ENCODE measurements at places on chromosomes 7 and 10.

GRCh38 chr7:155860840-155861479 lies 48.7 kb upstream of the SHH start:
- peak; percentile 39 for DNase-seq

GRCh38 chr10:82811621-82812020 lies 936.6 kb downstream of the NRG3 start:
- peak; percentile 1 for DNase-seq

GRCh38 chr10:83955406-83955805 lies 183.9 kb upstream of the GHITM start:
- DNase-seq = no peak

DNA sequence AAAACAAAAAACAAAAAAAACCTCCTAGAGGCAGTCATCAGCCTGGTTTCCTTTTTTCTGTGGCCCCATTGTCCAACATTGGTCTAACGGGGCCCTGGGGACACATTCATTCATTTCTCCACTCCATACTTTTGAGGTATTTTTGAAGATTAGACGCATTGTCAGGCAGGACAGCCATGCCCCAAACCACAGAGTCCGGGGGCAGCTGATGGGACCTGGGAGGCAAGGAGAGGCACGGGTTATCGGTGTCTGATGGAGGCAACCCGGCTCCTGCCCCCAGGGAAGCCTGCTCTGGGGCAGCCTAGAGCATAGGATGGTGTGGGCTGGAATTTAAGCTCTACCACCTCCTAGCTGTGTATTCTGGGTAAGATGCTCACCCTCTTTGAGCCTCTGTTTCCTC lies 6.5 kb upstream of the RABGEF1 start:
- no peak for DNase-seq

GRCh38 chr7:91880016-91880412 lies 488 bp downstream of the MTERF1 start:
- DNase-seq = no peak

- DNase-seq = no peak
Measured at GRCh38 chr7:1754345-1754908, 84.3 kb downstream of the ELFN1 start.

- DNase-seq = no peak
Measured at GRCh38 chr7:149778696-149779501, 5.5 kb upstream of the ZNF467 start.

DNA sequence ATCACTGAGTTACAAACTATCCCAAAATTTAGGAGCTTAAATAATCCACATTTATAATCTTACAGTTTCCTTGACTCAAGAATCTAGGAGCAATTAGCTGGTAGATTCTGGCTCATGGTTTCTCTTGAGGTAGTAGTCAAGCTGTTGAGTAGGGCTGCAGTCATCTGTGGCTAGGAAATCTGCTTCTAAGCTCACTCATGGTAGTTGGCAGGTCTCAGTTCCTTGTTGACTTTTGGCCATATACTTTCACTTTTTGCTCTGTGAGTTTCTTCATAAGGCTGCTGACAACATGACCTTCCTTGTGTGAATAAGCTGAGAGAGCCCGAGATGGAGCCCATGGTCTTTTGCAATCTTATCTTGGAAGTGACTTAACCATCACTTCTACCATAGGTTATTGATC lies 10.8 kb upstream of the ETV1 start:
- no peak for DNase-seq

DNA sequence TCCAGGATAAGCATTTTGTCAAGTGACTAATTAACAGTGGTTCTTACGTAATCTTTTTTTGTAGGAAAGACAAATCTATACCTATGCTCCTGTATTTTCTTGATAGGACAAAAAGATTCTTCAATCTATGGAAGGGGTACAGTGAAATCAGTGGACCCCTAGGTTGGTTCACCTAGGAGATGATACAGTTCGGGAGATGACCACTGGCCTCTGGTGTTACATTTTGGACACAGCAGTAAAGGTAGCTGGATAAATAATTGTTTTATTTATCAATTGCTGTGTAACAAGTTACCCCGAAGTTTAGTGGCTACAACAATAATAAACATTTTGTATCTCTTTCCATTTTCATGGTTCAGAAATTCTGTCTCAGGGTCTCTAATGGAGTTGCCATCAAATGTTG lies 288.2 kb upstream of the MAGI2 start:
- DNase-seq = no peak

GRCh38 chr7:54664235-54665228 lies 94.5 kb downstream of the SEC61G start:
- DNase-seq = no peak

DNA sequence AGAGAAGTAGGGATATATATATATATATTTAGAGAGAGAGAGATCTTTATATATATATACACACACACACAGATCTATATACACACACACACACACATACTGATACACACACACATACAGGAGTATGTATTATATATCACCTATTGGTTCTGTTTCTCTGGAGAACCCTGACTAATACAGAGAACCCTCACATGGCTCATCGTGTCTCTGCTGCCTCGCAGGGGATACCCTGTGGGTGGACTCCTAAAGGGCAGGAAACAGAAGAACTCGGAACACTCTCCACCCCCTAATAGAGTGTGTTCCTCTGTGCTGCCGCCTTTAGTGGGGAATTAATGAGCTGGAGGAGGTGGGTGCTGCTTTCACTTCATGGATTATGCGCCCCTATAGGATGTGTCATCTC lies 86.6 kb downstream of the NPY start:
- no peak for DNase-seq

GRCh38 chr7:93799750-93800357 lies 90.7 kb downstream of the TFPI2 start:
- DNase-seq = peak; percentile 12

GRCh38 chr7:153370092-153370491 lies 610.5 kb downstream of the ACTR3B start:
- DNase-seq = no peak

DNA sequence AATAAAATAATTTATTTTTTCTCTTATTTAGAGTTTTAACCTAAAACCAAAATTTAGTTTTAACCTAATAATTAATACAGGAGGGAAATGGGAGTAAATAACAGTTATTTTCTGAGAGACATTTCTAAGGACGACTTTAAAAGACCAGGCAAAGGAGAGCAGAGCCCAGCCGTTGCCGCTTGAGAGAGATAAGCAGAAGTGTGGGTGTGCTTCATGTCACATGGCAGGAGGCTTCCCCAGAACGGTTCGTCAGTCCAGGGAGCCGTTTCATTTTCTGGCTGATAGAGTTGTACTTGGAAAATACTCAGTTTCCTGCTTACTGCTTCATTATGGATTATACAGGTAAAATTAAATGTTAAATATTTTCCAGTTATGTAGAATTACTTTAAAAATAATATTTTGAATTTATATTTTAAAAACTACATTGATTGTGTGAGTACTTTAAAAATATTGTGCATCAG lies 61.4 kb downstream of the ST7 start:
- peak; percentile 76 for DNase-seq

- DNase-seq = no peak
Measured at GRCh38 chr7:119172043-119172442, 947.5 kb downstream of the ANKRD7 start.

DNA sequence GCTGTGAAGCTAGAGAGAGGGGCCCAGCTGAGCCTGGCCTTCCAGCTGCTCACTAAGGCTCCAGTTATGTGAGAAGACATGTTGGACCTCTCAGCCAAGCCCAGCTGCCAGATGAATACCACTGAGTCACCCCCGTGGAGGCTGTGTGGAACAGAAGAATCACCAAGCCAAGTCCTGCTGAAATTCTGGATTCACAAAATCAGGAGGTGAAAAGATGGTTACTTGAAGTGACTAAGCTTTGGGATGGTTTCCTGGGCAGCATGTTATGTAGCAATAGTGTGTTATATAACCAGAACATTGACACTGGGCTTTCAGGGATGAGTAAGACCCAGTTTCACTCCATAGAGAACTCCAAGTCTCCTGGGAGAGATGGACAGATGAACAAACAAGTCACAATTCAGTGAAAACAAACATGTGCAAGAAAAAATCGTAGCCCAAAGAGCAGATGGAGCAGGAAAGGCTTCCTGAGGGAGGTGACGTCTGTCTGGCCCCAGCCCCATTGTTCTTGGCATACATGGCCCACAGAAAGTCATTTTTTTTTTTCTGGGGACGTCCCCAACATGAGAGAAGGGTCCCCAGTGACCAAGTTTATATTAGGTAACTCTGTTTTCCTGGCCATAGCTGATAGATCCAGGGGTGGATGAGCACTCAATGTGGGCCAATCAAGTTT lies 64.1 kb upstream of the PDZD8 start:
- no peak for DNase-seq

DNA sequence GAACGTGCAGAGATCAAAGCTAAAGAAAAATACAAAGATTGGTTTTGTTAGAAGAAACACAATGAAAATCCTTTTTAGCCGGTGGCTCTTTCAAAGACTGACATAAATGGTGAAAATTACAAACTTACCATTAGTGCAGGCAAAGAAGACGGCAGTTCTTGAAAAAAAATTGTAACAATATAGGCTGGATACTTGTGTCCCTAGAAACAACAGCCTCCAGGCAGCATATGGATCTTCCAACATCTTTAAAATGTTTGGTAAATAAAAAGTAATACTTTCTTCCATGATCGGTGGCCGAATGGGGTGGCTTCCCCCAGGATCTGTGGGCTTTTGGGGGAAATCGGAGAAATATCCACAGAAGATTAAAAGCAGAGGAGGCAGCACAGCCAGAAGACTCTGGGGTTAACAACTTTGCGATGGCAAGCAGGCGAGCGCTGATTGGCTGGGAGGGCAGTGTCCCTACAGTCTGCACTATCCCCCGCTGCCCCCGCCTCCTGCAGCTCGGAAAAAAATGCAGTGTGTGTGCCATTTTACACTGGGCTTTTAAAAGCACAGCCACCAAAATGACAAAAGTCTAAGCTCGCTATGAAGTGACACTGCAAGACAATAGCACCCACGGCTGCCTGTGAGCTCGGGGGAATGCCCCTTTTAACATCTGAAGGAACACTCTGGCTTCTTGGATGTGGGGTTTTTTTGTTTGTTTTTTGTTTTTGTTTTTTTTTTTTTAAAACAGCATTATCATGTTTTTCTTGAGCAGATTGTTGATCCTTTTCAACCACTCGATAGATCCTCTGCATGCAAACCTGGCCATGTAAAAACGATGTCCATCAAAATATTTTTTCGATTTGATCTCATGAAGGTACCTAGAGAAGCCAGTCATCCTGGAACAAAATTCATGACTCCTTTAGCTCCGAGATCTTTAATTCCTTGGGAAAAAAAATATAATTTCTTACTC lies 31.7 kb upstream of the EPC1 start:
- peak; percentile 93 for DNase-seq

GRCh38 chr10:103193820-103194529 lies 903 bp upstream of the NT5C2 start:
- DNase-seq = no peak

GRCh38 chr10:99768556-99768955 lies 13.9 kb upstream of the ABCC2 start:
- DNase-seq = no peak

GRCh38 chr7:117113871-117114270 lies 160.6 kb downstream of the ST7 start:
- DNase-seq = peak; percentile 64

GRCh38 chr7:131190146-131190545 lies 137.5 kb upstream of the MKLN1 start:
- no peak for DNase-seq

GRCh38 chr7:85924062-85924461 lies 719.6 kb upstream of the GRM3 start:
- no peak for DNase-seq

- no peak for DNase-seq
Measured at GRCh38 chr10:97328646-97329453, 5.7 kb downstream of the FRAT2 start.

GRCh38 chr10:127945948-127946711 lies 39.2 kb downstream of the PTPRE start:
- DNase-seq = no peak

DNA sequence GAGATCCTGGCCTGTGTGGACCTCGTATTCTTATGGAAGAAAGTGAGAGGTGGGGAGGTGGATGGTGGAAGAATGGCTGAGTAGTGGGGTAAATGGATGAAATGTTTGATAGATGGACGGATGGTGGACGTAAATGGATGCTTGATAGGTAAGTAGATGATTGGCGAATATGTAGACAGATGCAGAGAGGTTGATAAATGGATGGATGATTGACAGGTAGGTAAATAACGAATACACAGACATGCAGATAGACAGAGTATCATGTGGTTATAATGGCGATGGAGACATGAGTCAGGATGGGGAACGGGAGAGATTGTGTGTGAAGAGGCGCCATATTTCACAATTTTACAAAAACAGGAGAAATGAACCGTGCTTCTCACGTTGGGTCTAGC lies 219.5 kb downstream of the DIP2C start:
- DNase-seq = no peak

- no peak for DNase-seq
Measured at GRCh38 chr7:157871681-157872080, 534.9 kb downstream of the DNAJB6 start.

DNA sequence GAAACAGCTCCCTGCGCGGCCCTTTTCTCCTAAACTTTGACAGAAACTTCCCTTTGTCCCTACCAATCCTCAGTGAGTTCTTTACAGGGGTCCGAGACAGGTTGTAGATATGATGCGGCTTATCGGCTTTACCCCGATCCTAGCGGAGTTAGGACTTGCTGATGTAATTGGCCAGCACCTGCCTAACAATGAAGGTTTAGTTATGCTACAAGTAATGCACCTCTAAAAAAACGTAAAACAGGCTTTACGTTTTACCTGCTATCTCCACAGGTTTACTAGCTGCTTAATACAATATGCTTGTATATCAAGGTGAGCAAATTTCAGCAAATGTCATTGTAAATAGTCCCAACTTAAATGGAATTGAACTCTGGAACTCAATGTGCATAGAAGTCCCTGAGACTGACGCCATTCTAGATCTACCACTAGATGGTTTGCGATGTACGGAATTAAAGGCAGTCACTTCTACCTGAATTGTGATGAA lies 697 bp upstream of the SNX13 start:
- DNase-seq = no peak

GRCh38 chr7:134774119-134774518 lies 5.3 kb upstream of the CALD1 start:
- DNase-seq = no peak

GRCh38 chr10:29304264-29304994 lies 15.6 kb downstream of the LYZL1 start:
- peak; percentile 71 for DNase-seq

DNA sequence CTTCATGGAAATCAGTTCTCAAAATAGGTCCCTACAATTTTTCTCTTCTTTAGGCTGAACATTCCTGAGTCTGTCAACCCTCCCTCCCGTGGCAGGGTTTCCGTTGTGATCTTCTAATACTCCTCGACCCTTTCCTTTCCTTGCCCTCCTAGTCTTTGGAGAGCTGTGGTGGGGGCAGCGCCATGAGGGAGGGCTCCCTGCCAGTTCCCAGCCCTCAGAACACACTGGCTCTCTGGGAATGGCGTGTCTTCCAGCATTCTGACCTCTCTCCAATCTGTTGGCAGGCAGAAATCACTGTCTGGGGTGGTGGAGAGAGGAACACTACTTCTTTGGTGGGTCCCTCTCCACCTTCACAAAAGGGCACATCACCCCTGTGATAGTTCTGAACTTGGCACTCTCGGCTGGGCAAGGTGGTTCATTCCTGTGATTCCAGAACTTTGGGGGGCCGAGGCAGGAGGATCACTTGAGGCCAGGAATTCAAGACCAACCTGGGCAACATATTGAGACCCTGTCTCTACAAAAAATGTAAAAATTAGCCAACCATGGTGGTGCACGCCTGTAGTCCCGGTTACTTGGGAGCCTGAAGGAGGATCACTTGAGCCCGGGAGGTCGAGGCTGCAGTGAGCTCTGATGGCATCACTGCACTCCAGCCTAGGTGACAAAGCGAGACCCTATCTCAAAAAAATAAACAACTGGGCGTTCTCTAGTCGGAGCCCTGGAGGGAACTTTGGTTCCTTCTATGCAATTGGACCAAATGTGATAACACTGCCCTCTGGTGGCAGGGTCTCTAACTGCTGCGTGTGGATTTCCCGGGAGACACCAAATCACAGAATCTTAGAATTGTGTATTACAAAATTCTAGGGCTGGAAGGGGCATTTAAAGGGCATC lies 13.1 kb upstream of the ARPC1A start:
- DNase-seq = peak; percentile 46
